Activated CD4-positive, alpha-beta T cell treated with anti-CD3 and anti-CD28 coated beads, Interleukin-2, Interleukin-6, amounts not matched to agents 100 ng/mL and 50 ng/mL, durations not matched to agents 16 hours and 8 hours (primary cell): ENCODE measurements at places on chromosomes 4 and X.

GRCh38 chrX:10111364-10112148, 45.2 kb upstream of the CLCN4 start:
- peak; percentile 69 for DNase-seq

DNA sequence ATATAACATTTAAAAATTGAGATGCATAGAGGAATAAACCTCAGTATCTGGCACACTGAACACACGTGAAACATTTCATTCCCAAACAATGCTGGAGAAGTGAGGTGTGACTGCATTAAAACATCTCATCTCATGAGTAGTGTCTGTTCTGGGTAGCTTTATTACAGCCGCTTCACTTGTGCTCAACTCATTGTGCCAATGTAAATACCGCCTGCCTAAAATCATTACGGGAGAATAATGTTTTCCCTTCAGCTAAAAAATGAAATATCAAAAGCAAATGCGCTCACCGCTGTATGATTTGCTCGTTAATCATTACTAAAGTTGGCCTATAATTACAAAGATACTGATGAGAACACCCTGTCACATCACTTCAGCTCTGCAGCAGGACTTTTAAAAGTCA, 110.2 kb upstream of the PRPS2 start:
- no peak for DNase-seq

DNA sequence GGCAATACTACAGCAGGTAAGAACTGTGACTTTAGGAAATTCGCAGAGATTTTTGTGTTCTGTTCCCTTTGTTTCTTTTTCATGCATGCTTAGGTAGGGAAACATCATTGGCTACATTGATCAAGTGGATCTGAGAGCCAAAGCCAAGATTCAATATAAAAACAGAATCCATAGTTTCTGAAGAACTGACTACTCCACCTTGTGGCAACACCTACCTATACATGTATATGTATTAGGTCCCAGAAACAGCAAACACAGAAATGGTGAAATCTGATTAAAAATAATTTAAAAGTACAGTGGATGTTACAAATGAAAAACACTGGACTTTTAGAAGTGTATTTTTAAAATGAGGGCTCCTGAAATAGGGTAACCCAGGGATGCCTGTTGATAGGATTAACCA, 322.6 kb upstream of the MAOA start:
- no peak for DNase-seq

DNA sequence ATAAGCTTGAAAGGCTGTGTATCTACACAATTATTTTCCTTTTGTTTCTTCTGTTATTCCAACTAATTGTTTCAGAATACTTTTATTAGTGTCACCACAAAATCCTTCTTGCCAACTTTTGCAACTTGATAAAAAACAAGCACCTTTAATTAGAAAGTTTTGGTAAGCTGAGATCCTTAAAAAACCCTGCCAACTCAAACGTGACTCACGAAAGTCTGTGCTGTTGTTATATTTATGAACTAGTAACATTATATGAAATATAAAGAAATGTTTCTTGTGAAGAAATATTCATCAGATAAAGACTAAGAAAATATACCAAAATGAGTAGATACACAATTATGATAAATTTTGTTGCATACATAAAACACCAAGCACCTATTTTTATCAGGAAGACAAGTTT, 49.0 kb downstream of the HUWE1 start:
- DNase-seq, result no peak

- no peak for DNase-seq
Measured at GRCh38 chrX:56318076-56318475, 85.9 kb downstream of the KLF8 start.

DNA sequence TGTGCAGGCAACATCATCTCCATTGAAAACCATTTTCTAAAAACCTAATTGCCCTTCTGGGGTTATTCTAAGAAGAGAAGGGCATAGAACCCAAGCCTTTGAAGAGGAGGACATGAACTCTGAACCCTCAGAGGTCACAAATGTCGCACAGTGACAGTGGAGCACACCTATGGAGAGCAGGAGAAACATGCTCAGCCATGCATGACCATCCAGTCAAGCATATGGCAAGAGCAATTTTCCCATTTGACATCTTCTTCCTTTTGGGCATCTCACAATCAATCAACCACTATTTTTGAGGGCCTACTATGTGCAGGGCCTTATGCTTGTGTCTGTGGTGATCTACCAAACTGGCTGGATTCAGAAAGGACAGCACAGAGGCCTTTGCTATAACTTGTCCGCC, 30.1 kb upstream of the AFF2 start:
- no peak for DNase-seq

GRCh38 chr4:8072235-8072968, 86.2 kb downstream of the ABLIM2 start:
- DNase-seq, result no peak

GRCh38 chr4:3252831-3253641, 4.1 kb downstream of the MSANTD1 start:
- DNase-seq, result no peak

DNA sequence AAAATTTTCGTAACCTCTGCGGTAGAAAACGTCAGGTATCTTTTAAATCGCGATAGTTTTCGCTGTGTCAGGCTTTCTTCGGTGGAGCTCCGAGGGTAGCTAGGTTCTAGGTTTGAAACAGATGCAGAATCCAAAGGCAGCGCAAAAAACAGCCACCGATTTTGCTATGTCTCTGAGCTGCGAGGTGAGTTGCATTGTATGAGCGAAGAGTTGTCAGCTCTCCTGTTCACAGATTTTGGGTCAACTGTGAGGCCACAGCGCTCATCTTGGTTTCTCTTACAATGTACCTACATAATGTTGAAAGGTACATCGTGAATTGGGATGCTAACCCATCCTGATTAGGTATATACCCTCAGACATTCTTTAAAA, 486 bp downstream of the CLCN3 start:
- peak; percentile 35 for DNase-seq

- DNase-seq, result no peak
Measured at GRCh38 chr4:112270051-112270450, 15.7 kb downstream of the TIFA start.

- DNase-seq, result peak; percentile 84
Measured at GRCh38 chrX:129779747-129780146, at the start of gene SASH3. SASH3 (plus strand) TSS chrX:129779949; CDS start chrX:129780098, 149 bp downstream.

DNA sequence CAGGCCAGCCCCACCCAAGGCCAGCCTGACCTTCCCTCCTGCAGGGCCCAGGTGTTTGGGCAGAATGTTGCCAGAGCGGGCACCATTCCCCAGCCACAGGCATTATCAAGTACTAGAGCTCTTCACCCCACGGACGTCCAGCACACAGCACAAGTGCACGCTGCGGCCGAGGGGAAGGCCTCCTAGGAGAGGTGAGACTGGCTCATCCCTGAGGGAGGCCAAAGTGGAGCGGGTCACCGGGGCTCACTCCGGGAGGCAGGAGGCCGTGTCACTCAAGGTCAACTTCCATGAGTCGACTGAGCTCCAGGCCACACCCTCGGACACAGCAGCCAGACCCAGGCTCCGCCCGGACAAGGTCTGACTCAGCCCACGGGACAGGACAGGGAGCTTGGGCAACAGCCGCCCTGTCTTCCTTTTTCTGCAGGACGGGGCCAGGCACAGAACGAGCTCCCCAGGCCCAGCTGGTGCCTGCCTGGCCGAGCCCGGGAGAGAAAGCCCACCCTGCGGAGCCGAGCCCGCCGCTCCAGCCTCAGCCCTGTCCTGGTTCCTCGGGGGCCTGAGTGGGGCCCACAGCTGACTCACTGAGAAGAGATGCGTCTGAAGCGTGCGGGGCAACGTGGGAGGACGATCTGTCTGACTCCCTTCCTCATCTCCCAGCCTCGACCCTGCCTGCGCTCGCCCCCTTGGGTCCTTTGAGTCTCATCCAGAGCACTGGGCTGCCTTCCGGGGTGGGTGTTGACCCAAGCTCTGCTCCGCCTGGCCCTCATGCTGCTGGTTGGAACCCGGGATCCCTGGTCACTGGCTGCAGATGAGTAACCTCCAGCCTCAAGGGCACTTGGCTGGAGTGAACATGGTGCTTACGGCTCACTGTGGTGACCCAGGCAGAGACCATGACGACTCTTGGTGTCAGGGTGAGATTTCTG, 1.6 kb downstream of the SLC49A3 start:
- no peak for DNase-seq
